ENCODE measurements at places on chromosomes 1 and 21. TPM values are rescaled to one million over a fixed set of nuclear protein-coding genes. Genes with fewer than 3 reads are reported as not detected.

The TTC39A gene
- total RNA-seq: 0.82 TPM

The OR2L8 gene
- not detected for total RNA-seq

The NEGR1 gene
- total RNA-seq: 0.62 TPM

The LPAR3 gene
- 7.3 TPM for total RNA-seq

The LCE1F gene
- total RNA-seq: not detected

The CR1L gene
- total RNA-seq: not detected

The CC2D1B gene
- 25.3 TPM for total RNA-seq

The RNU1-3 gene
- total RNA-seq: not detected

The MCOLN3 gene
- total RNA-seq: 0.35 TPM

The ORC1 gene
- 16.0 TPM for total RNA-seq

The VSIG8 gene
- total RNA-seq: not detected

The RBM11 gene
- 1.3 TPM for total RNA-seq

The CFHR3 gene
- not detected for total RNA-seq

The OR2W3 gene
- 4.0 TPM for total RNA-seq

The PRAMEF15 gene
- not detected for total RNA-seq

The LORICRIN gene
- total RNA-seq: not detected

The PLEKHA6 gene
- total RNA-seq: not detected

The OR2G6 gene
- total RNA-seq: not detected

The DIO1 gene
- not detected for total RNA-seq

The PCAT6 gene
- total RNA-seq: not detected

The LINGO4 gene
- not detected for total RNA-seq

The PDZK1IP1 gene
- not detected for total RNA-seq

The FCER1A gene
- total RNA-seq: not detected

The FMN2 gene
- 15.6 TPM for total RNA-seq

The LRRC38 gene
- total RNA-seq: not detected

The B3GALT5 gene
- 0.02 TPM for total RNA-seq

The RHCE gene
- 0.36 TPM for total RNA-seq

The KRTAP13-2 gene
- not detected for total RNA-seq

The HMCN1 gene
- total RNA-seq: not detected

The HUNK gene
- total RNA-seq: 0.20 TPM

The TENT5C gene
- total RNA-seq: 6.4 TPM

The AIRE gene
- total RNA-seq: not detected

The OR14I1 gene
- not detected for total RNA-seq

The GADD45A gene
- 20.5 TPM for total RNA-seq

The FMO4 gene
- not detected for total RNA-seq

The TMEM201 gene
- total RNA-seq: 8.8 TPM

The B3GALNT2 gene
- total RNA-seq: 22.0 TPM

The TEDDM1 gene
- total RNA-seq: not detected

The LEFTY1 gene
- not detected for total RNA-seq

The DNASE2B gene
- not detected for total RNA-seq
